ENCODE measurements at places on chromosomes 12 and 14.

GRCh38 chr14:67853715-67854114 is 34.1 kb downstream of the RAD51B start:
- DNase-seq: no peak

DNA sequence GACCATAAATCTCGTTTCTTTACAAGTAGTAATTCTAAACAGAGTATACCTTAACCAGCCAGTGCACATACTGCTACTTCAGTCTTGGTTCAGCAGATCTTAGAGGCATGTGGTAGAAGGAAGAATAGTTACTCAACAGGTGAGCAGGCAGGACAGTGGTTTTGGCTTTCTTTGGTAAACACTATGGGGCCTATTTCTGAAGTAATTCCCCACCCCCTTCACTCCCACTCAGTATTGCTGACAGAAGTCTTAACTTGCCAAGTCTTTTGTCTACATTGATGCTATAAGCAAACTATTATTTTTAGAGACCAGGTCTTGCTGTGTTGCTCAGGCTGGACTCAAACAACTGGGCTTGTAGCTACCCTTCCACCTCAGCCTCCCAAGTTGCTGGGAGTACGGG is 68.5 kb downstream of the FBXO34 start:
- no peak for DNase-seq

GRCh38 chr14:55721353-55721752 is 141.3 kb downstream of the KTN1 start:
- DNase-seq: no peak

- DNase-seq: no peak
Observed at GRCh38 chr14:33347796-33348195, 409.1 kb downstream of the NPAS3 start.

DNA sequence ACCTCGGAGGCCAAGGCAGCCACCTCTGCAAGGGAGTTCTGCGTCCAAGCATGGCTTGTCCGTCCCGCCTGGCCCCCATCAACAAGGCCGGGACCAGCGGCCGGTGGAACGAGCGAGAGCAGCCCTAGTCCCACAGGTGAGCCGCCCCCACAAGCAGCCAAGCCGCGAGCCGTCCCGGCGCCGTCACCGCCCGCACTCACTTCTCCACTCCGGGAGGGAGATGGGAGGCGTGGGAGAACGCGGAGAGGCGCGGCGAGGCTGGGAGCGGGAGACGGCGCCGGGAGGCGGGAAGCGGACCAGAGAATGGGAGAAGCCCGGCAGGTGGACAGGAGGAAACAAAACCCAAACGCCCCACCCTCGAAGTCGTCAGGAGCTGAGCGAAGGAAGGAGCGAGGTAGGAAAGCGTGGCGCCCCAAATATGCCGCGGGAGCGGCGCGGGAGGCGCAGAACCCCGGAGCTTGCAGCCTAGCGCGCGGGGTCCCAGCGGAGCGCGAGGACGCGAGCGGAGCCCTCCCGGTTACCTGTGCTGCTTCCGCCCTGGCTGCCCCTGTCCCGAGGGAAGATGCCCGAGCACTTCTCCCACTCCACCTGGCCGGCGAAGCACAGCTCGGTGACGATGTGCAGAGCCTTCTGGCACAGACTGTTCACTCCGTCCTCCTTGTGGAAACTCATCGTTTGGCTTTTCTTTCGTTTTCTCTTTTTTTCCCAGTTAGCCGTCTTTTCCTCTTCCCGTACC is 600 bp downstream of the SYT10 start:
- DNase-seq: no peak

DNA sequence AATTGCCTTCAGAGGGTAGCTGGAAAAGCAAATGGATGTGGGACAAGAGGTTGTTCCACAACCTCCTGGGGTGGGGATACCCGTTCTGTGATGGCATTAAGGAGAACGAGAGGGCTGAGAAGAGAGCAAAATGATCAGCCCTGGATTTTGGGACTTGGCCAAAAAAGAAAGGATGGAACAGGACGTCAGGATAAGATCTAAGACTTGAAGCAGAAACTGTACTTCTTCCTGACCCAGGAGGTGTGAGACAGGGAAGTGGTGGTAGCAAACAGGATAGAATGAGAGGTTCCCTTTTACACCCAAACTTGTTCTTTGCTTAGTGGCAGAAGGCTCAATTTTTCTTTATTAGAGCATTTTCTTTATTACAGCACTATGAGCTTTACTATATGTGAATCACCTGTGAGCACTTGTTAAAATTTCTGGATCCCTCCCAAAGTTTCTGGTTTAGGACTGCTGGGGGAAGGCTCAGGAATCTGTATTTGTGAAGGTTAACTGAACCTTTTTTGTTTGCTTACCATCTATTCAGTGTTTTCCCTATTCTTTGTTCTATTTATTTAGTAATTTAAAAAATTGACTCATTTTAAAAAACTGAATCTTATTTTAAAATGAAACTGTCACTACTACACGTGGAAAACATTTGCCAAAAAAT is 59.2 kb downstream of the ERC1 start:
- DNase-seq: no peak

GRCh38 chr12:22396253-22396652 is 61.7 kb upstream of the ST8SIA1 start:
- DNase-seq: no peak

DNA sequence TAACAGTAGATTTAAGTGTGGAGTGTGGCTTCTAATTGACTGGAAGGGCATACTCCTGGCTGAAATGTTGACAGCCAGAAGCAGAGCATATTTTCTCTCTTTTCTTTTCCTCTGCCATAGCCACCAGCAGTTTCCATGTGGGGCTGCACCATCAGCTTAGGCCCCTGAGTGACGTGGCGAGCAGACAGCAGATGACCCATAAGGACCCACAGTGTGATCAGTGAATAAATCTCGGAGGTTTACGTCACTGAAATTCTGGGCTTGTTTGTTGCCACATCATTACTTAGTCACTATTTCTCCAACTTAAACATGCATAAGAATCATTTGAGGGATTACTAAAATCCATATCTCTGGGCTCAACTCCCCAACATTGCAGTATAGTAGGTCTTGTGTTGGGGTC is 549.7 kb upstream of the TMEM132C start:
- DNase-seq: no peak

DNA sequence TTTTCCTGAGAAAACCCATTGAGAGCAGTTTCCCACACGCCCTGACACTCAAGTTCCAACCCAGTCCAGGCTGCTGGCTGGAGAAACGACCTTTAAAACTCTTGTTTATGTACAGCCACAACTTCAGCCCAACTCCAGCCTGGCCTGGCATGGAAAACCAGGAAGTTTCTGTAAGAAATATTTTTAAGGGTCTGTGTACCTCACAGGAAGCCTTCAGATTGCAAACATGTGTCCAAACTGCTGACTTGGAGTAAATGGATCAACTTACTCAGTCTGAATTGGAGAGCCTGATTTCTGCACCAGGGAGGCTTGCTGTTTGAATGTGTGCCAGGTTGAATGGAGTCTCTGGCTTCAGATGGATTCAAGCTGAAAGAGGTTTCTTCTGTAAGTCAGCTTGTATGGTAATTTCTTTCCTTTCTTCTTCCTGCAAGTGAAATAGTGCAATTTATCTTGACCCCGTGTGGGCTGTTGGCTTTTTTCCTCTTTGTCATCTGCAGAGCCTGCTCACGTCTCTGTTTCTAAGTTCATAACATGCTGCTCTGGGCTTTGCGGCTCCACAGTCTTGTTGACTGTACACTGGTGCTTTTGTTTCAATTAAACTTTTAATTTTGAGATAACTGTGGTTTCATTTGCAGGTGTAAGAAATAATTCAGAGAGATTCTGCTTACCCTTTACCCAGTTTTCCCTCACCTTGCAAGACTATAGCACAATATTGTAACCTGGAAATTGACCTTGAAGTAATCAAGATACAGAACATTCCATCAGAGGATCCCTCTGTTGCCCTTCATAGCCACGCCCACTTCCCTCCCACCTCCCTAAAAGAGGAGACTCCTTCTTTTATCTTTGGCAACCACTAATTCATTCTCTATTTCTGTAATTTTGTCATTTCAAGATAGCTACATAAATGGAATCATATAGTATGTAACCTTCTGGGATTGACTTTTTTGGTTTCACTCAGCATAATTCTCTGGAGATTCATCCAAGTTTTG is 109.7 kb upstream of the PRMT8 start:
- DNase-seq: no peak

- no peak for DNase-seq
Observed at GRCh38 chr14:37034410-37035285, 137.8 kb downstream of the SLC25A21 start.

GRCh38 chr14:35332517-35333263 is 40.5 kb downstream of the PSMA6 start:
- no peak for DNase-seq

DNA sequence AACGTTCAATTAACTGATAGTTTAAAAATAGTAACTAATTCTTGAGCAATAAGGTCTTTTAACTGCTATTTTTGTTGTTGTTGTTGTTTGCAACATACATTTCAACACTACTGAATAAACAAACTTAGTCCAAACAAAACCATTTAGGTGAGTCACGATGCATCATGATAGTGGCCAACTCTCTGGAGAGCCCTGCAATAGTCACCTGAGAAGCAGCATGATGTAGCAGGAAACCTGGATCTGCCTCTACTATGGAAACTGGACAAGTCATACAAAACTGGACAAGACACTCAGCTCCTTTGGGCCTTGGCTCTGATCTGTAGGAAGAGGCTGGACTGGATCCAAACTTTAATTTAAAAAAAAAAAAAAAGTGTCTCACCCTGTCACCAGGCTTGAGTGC is 117.3 kb downstream of the MED13L start:
- no peak for DNase-seq

DNA sequence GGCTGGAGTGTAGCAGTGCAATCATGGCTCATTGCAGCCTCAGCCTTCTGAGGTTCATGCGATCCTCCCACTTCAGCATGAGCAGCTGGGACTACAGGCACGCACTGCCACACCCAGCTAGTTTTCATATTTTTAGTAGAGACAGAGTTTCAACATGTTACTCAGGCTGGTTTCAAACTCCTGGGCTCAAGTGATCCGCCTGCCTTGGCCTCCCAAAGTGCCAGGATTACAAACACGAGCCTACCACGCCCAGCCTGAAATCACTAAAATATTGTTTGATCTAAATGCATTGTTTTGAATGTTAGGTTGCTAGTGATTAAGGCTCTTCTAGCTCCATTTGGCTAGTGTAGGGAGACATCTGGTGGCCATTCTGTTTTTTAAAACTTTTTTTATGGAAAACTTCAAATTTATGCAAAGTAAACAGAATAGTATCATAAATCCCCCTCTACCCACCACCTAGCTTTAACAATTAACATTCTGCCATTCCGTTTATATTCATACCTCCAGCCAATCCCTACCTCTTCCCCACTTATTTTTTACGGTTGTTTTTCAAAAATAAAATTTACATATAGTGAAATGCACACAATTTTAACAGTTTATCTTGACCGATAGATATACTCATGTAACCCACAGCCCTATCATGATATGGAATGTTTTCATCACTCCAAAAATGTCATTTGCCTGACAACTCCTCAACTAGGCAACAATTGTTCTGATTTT is 37.8 kb downstream of the MYO1H start:
- no peak for DNase-seq

DNA sequence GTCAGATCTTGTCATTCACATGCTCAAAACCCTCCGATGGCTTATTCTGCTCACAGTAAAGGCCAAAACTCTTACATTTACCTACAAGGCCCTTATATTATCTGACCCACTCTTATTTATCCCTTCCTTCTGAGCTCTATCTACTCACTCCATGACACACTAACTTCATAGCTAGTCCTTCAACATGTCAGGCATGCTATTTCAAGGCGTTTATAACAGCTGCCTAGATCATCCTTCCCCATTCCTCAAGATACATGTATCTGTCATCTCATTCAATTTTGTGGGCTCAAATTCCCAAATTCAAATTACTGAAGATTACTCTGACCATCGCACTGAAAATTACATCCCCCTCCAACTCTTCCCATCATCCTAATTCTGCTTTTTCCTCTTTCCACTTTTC is 6.9 kb downstream of the MIS18BP1 start:
- DNase-seq: no peak

- DNase-seq: no peak
Observed at GRCh38 chr12:128942960-128943477, 89.7 kb downstream of the GLT1D1 start.

DNA sequence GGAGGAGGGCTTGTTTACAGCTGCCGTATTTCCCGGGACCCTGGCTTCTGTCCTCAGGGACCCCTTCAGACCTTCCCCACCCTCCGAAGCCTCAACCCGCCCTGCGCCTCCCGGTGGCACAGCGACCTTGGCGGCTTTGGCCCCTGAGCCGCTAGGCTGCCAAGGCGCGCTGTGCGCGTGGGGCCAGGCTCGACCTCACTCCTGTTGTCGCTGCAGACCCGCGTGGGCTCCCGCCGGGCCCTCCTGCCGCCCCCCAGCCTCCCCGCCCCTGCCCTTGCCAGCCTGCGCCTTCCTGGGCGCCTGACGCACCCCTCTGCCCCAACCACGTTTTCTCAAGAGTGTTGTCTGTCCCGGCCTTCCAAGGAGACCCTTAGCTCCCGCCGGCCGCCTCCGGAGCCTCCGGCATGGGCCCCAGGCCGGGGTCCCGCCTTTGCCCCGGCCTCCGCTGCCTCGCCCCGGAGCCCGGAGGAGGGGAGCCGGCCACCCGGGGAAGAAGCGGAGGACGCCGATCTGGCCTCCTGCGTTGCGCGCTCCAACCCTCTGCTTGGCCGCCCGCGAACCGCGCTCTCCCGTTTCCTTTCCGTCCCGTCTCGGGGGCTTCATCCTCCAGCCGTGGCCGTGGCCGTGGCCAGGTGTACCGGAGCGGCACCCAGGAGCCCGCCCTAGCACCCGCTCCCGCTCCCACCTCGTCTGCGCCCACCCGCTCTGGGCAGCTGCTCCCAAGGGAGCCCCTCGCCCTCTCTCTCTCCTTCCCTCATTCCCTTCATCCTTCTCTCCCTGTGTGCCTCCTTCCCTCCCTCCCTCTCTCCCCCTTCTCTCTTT is 19.9 kb downstream of the PPP2R5C start:
- no peak for DNase-seq

- no peak for DNase-seq
Observed at GRCh38 chr14:102086709-102086971, 204 bp downstream of the HSP90AA1 start.

- no peak for DNase-seq
Observed at GRCh38 chr12:131980263-131980662, 30.5 kb downstream of the EP400 start.

DNA sequence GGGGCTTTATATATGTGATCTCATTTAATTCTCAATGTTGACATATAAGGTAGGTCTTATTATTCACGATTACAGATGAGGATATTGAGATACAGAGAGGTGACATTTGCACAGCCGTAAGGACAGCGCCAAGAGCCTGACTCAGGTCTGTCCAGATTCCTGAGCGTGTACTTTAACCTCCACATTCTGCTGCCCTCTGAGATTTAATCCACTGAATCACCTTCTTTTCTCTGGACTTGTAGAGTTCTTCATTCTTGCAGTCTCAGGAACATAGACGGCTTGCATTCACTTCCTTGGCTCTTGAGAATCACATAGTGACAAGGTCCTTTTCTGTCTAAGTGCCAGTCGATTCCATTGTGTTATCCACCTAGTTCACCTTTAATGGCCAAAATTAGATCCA is 141.0 kb upstream of the ARHGAP5 start:
- DNase-seq: no peak

DNA sequence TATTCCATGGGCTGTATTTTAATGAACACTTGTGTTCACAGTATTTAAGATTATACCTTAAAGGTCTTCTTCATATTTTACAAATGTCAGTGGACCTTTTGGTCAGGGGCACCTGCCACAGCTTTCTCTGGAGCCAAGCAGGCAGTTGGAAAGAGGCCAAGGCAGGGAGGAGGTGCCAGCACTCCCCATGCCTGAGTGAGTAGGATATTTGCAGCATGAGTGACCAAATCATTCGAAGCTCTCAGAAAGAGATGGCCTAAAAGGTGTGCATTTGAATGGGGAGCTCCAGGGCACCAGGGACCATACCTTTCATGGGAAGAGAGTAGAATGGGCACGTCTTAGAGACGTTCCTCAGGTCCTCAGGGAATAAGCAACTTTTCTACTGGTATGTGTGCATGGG is 121.6 kb downstream of the GPR135 start:
- DNase-seq: no peak
